Cortex of kidney (tissue), 1 donor: ENCODE measurements at places on chromosomes 16 and 17.

DNA sequence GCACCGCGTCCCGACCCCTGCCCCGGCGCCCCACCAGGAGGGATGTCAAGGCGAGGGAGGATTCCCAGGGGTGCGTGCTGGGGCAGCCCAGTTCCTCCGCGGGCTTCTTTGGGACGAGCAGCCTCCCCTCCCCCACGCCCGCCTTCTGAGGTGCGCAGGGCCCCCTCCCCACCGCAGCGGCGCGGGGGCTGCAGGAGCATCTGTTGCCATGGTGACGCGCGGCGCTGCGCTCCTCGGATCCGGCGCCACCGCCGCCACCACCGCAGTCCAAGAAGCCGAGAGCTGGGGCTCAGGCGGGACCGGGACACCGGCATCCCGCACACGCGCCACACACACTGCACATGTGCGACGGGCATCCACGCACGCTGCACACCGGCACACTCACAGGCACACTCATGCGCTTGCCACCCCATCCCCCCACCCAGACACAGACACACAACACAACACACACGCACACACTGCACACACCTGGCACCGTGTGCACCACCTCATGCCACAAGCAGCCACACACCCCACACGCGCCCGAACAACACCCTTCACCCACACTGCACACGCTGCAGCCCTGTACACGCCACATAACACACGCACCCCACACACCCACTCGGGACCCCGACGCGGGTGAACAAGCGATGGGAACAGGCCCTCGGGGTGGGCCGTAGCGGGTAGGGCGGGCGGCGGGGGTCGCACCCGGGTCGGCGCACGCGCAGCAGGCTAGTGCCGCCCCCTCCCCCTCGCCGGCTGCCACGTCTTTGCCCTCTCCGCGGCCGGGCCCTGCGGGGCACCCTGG lies 17.0 kb downstream of the ENPP7 start:
- no peak for DNase-seq

DNA sequence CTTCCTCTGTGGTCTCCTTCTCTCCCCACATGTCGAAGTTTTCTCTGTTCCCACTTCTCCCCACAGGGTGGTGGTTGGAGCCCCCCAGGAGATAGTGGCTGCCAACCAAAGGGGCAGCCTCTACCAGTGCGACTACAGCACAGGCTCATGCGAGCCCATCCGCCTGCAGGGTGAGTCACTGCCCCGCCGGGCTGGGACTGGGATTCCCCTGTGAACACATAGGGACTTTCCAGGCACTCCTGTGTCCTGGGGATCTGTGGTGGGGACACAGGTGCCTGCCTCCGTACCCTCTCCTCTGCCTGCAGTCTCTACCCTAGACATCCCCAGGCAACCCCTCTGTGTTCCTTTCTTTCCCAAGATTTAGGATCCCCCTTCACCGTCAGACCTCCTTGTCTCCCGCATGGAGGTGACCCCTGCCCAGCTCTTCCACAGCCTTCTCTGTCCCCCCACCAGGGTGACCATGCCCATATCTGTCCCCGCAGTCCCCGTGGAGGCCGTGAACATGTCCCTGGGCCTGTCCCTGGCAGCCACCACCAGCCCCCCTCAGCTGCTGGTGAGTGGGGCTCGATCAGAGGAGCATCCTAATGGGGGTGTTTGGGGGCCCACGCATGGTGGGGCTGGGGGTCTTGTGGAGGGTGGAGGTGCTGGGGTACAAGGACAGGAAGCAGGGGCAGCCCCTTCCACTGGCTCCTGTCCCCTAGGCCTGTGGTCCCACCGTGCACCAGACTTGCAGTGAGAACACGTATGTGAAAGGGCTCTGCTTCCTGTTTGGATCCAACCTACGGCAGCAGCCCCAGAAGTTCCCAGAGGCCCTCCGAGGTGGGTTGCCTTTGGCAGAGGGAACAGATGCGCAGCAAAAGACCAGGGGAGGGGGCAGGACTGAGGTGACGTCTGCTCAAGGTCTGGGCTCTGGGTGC lies 5.8 kb downstream of the ITGAM start:
- DNase-seq, result no peak

GRCh38 chr17:4938069-4938491 lies 1.8 kb downstream of the SLC25A11 start:
- DNase-seq, result no peak

DNA sequence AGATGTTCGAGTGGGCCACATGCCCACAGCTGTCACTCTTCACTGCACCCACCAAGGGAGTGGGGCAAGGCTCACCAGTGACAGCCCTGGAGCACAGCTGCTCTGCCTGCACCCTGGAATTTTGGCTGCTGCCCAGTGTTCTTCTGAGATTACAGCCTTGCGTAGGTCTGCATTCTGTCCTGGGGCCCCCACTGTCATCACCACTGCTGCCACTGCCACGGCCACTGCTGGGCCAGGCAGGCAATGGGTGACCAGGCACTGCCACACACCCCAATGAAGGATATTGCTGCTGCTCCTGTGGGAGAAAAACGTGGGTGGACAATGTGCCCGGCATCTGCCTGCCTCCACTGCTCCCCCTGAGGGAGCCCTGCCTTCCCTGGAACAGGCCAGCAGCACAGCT lies 1717.0 kb downstream of the TP53TG3F start:
- no peak for DNase-seq

DNA sequence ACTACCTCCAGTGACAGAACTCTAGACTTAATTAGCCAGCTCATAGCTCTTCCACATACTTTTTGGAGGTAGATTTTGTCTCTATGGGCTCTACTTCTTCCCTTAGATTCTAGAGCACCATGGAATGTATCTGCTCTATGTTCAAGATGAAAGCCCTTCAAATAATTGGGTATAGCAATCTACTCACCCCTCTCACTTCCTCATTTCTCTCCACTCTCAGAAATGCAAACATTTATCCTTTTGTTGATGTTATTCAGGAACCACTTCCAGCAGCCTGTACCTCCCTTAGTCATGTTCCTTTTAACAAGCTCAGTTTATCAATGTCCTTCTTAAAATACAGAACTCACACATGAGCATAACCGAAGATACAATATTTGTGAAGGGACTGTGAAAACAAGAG lies 78.5 kb downstream of the GRIN2A start:
- DNase-seq, result no peak

DNA sequence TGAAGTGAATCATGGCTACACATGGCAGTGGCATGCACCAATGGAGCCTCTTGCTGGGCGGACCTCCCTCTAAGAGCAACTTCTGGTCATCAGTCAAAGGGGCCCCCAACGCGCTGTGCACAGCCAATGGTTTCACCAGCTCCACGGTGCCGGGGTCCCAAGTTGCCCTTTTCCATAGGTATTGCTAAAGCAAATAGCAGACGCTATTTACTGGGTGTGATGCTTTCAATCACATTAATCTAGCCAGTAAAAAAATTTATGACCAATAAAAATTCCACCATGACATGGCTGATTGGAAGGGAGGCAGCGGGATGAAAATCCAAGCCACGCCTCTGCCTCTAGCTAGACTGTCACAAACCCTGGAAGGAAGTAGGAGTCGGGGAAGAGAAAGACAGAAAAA lies 680.3 kb upstream of the SOX9 start:
- no peak for DNase-seq

GRCh38 chr16:528111-529011 lies 849 bp downstream of the CAPN15 start:
- no peak for DNase-seq

GRCh38 chr17:55334285-55334684 lies 69.5 kb downstream of the HLF start:
- DNase-seq, result no peak
